ENCODE measurements at places on chromosomes 5 and 9.

GRCh38 chr5:57531333-57531732 is 48.7 kb upstream of the ACTBL2 start:
- DNase-seq, result no peak

DNA sequence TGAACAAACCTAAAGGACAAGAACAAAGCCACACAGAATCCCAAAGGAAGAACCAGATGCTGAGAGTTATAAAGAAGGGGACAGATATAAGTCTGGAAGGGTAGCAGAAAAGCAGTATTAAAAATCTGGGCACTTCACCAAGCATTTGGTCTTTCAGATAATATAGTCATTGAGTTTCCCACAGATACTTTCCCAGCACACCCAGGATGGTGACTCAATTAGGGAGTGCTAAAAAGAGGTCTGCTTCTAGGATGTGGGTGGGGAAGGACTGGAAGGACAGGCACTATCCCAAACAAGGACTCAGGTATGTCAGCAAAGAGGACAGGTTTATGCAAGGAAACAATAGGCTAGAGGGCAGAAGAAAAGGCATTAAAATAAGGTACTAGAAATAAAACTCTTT is 59.3 kb downstream of the DIAPH1 start:
- no peak for DNase-seq

- DNase-seq, result no peak
These were observed 764 bp upstream of the VDAC1 start for GRCh38 chr5:134005417-134006061.

- DNase-seq, result no peak
These were observed 413.9 kb downstream of the GADD45G start for GRCh38 chr9:90018688-90019087.

GRCh38 chr9:8655071-8655470 is 855.5 kb upstream of the DMAC1 start:
- no peak for DNase-seq

DNA sequence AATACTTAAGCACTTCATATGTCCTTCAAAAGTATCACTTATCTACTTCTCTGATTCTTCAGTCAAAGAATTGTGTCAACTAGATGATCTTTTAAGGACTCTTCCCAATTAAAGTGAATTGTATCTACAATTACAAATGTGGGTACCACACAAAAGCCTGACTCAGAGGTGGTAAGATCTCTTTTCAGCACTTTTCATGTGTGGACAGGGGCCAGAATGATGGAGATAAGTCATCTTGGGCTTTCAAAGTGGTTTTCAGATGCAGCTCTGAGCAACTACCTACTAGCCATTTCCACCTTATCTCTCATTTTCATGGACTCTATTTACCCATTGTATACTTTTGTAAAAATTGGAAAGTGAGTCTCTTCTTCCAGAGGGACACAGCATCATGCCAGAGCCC is 8.4 kb downstream of the COX7C start:
- DNase-seq, result no peak

- DNase-seq, result no peak
These were observed 247.2 kb downstream of the KIF4B start for GRCh38 chr5:155260798-155261197.

Data from effector memory CD8-positive, alpha-beta T cell (primary cell).